ENCODE measurements at places on chromosomes 7 and 10. TPM values are rescaled to one million over a fixed set of nuclear protein-coding genes. Genes with fewer than 3 reads are reported as not detected.

ABCA13 gene
- 0.71 TPM for total RNA-seq

MYOF gene
- total RNA-seq, result 141 TPM

CADPS2 gene
- 8.8 TPM for total RNA-seq

DNA sequence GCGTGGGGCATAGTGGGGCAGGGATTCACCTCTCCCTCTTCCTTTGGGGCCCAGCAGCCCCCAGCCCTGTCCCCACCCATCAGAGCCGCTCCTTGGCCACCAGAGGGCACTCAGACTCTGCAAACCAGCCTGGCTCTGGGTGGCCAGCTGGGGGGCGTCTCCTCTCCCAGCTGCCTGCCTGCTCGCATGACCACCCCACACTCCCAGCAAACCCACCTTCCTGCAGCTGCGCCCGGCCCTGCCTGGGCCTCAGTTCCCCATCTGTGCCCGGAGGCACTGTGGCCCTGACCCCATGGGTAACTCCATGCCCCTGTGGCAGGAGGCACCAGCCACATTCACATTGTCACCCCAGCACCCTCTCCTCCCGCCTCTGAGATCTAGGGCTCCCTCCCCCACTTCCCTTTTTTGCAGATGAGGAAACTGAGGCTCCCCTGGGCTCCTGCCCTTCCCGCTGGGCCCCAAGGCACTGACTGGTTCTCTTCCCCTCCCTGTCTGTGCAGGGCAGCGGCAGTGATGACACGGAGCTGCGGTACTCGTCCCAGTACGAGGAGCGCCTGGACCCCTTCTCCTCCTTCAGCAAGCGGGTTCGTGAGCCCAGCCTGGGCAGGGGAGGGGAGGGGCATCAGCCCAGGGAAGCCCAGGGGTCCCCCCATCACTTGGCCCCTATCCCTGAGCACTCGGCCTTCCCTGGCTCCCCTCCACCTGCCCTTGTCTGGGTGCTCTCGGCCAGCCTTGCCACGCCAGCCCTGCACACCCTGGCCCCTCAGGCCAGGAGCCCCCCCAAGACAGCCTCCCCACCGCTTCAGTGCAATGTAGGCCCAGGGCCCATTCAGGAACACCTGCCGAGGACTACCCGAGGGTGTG, 6.9 kb upstream of the SH2B2 start:
- DNase-seq, result no peak

DNA sequence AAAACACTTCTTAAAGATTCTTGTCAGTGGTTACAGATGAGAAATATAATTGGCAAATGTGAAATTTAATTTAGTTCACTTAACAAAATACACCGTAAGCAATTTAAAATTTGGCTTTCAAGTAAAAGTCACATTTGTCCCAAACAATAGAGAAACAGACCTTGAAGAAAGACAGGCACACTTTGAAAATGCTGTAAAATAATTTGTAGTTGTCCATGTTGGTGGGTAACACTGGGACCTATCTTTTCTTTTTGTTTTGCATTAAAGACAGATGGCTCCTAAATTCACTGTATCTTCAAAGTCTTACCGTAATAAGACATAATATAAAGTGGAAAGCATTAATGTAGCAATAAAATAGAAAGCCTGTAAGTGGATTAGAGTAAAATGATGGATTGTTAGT, 3.3 kb downstream of the GRK5 start:
- DNase-seq, result no peak

DNA sequence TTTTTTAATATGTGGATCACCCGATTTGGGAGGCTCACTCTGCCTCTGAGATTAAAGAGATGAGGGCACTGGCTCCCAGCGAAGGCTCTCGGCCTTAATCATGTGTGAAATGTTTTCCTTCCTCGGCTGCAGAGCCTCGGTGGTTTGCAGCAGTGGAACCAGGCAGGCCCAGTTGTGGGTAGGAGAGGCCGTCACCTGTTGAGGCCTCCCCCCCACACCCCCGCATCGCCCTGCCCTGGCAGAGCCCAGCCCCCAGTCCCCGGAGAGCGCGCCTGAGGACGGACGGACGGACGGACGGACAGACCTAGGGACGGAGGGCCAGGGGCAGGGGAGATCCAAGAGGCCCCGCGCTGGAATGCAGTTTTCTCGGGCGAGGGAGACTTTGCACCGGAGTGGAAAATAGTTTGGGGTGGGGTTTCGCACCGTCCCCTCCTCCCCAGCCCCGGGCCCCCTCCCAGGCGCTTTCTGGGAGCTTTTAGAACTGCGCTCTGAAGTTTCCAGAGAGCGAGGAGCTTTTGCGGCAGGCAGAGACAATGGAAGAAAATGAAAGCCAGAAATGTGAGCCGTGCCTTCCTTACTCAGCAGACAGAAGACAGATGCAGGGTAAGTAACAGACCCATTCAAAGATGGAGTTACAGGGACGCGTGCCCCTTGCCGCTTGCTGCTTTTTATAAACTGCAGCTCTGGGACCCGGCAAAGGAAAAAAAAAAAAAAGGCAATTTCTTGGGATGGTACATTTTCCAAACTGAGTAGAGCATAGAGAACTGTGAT, at the start of gene KIAA1217:
KIAA1217 (plus strand) TSS at position 478 of the 771 bp plus-strand sequence; CDS start at position 534, 56 bp downstream.
- no peak for DNase-seq

TAS2R4 gene
- total RNA-seq, result 0.07 TPM

CLRN3 gene
- total RNA-seq, result not detected

GRCh38 chr7:102153599-102153946, 133.1 kb upstream of the SH2B2 start:
- no peak for DNase-seq

DENND2A gene
- total RNA-seq, result 11.2 TPM

STAG3 gene
- total RNA-seq, result 2.1 TPM

DNA sequence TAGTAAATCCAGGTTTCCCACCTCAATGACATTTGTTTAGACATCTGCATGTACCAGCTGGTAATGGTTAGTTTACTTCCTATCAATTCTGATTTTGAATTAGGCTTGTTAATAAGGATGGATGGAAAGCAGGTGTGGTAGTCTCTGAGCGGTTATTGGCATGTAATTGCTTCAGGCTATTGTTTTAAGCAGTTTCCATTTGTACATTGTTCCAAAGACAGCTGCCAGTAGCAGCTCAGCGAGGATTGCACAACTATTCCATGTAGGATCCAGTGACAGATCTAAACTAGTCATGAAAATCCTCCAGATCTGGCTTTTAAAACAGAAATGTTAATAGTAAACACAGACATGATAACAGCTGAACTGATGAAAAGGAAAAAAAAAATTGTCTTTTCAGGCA, 436.0 kb upstream of the ADARB2 start:
- no peak for DNase-seq

DNA sequence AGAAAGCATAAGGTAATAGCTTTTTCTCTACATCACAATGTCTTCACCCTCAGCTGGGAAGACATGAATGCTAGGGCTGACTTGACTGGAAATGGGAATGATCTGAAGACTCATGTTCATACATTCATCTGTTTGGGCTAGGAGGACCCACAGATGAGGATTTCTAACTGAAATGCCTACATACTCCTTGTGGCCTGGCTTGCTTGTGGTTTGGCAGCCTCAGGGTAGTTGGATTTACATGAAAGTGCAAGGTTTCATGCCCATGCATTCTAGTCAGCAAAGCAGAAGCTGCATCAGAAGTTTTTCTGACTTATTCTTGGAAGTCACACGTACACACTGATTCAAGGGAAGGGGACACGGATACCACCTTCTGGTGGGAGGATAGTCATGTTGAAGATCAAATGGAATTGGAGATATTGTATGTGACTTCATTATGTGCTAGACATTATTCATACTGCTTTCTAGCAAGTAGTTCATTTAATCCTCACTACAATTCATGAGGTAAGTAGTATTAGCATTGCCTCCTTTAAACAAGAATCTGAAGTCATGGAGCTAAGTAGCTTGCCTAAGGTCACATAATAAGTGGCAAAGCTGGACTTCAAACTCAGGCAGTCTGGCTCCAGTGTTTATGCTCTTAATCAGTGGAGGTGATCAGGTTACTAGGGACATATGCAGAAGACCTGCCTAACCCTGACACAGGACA, 957.0 kb downstream of the LRMDA start:
- DNase-seq, result no peak

- DNase-seq, result no peak
These were observed 1.3 kb downstream of the CUTC start for GRCh38 chr10:99733366-99733765.

ATAD1 gene
- total RNA-seq, result 48.0 TPM

FAM53B gene
- 16.1 TPM for total RNA-seq

DNA sequence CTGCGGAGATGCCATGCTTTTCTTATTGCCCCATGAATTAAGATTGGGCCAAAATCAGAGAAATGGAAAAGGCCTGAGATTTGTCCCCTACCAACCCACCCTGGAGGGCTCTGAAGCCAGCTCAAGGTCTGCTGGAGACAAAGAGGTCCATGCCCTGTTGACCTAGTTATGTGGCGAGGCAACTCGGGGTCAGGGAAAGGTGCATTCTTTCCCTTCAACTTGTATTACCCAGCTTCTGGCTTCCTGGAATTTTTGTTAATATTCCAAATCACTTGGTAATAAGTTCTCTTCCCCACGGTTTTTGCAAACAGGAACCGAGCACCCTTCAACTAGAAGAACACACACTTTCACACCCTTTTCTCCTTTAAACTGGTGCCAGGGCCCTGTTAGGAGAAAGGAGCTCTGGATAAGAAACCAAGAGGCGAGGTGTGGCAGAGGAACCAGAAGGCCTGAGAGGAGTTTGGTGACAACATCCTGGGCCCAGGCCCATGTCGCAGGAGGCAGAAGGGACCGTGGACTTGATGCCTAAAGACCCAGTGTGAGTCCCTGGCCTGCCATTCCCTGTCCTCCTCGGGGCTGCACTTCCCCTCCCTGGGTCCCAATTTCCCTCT, 12.5 kb upstream of the SFRP5 start:
- no peak for DNase-seq

MUC3A gene
- total RNA-seq, result 0.34 TPM

DNA sequence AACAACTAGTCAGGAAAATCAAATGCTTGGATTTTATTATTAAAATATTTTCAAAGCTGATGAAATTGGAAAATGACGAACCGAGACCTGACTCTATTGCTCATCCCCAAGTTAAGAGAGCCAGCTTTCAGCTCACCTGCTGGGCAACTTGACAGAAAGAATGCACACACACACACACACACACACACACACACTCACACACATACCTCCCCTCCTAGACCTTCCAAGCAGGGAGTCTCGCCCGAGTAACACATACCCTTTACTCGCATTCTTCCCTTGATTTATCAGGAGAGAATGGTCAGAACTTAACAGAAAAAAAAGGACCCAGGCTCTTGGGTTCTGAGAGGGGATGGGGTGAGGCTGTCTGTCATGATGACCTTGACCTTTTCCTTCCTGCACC, 19.1 kb downstream of the GPRIN2 start:
- DNase-seq, result no peak

- no peak for DNase-seq
These were observed 72.5 kb upstream of the UCN3 start for GRCh38 chr10:5292196-5292735.

DNA sequence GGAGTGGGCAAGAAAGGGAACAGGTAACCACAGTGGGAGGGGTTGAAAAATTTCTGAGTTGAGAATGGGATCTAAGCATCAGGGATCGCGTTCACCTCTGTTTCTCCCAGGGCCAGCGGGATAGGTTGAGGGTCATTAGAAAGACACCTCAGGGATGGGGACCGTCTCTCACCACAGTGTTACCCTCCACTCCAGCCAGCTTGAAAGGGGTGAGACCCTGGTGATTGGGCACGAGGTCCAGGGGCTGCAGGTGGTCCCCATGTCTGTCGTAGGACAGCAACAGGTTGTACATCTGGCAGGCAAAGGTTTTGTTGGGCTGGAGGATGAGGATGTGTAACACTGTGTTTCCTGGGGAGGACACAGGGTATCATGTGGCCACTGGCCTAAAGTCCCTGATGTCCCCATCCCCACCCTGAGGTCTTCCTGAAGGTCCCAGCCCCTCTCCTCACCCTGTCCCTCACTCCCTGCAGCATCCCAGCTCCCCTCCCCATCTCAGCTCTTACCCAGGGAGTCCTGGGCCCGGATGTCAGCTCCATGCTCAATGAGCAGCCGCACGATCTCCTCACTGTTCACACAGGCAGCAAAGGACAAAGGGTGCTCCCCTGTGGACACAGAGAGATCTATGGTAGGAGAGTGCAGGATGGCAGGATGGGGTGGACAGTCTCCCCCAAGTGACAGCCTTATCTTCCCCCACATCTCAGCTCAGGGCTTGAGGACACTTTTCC, 9.1 kb downstream of the TRPV6 start:
- DNase-seq, result no peak

GRCh38 chr7:79227044-79227443, 226.4 kb downstream of the MAGI2 start:
- no peak for DNase-seq

DNA sequence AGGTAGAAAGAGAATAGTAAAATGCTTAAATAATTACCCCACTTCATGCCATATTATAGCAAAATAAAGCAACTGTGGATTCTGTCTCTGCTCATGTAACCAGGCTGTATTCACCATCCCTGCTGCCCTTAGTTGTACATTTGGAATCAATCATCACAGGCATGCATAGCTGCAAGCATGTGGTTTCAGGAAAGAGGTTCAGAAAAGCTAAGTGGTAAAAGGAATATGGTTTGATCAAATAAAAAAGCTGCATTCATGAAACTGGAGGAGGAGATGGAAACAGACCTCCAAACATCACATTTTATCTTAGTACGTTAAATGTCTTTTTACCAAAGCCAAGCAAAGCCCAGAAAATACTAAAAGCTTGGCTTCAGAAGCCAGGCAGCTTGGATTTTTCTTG, 81.3 kb downstream of the ADAM22 start:
- no peak for DNase-seq

CRPPA gene
- 1.4 TPM for total RNA-seq

- DNase-seq, result no peak
These were observed 9.1 kb downstream of the RPA3 start for GRCh38 chr7:7709291-7709690.

DNA sequence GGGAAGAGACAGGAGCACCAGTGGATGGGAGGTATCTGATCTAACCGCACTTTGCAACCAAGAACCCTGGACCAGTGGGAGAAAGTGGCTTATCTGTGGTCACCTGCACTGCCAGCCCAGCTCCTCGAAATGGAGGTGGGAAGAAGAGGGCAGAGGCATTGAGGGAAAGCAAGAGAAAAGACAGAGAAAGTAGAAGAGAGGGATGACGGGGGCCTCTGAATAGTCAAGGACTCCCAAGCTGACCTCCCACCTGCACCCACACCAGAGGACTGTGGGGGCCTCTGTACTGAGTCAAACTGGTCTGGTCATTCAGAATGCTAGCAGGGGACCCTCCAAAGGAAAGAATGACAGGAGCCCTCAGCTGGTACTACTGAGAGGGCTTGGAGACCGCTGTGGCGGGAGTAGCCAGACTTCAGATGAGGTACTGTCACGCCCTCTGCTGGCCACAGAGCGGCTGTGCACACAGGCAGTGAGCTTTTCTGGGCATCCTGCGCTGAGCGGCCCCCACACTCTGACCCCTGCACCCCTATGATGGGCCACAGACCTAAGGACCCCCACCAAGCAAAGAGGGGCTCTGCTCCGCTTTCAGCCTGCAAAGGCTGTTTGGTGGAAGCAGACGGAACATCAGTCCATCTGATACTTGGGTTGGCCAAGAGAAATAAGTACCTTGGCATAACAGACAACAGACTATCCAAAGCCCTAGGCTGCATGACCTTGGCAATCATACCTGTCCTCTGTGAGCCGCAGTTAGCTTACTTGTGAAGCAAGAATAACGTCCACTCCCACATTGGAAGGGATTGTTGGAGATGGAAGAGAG, 112.9 kb downstream of the COL13A1 start:
- no peak for DNase-seq

GSAP gene
- 4.3 TPM for total RNA-seq

ERV3-1 gene
- total RNA-seq, result 6.5 TPM

Data from kidney epithelial cell (primary cell).